Activated naive CD8-positive, alpha-beta T cell treated with anti-CD3 and anti-CD28 coated beads for 36 hours (primary cell): ENCODE measurements at places on chromosomes 1 and 21.

GRCh38 chr1:23650344-23650990 lies 41.1 kb upstream of the RPL11 start:
- no peak for DNase-seq

- DNase-seq = no peak
Measured at GRCh38 chr1:28258628-28259251, 578 bp upstream of the SESN2 start.

- no peak for DNase-seq
Measured at GRCh38 chr1:222821239-222821638, 6.4 kb downstream of the DISP1 start.

- no peak for DNase-seq
Measured at GRCh38 chr1:219247441-219247840, 73.8 kb downstream of the LYPLAL1 start.

DNA sequence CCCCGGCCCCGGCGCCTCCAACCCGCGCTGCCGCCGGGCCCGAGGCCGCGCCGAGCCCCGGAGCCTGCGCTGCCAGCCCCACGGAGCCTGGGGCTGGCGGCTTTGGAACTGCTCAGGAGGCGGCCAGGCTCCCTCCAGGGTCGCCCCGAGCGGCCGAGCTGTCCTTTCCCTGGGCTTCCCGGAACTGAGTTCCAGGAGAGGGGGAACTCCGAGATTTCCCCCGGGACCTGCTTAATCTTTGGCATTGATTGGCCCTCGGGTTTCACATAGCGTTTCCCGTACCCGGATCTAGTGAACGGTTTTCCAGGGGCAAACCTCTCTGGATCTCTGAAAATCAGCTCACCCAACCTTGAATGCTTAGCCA lies 504 bp downstream of the H6PD start:
- no peak for DNase-seq

DNA sequence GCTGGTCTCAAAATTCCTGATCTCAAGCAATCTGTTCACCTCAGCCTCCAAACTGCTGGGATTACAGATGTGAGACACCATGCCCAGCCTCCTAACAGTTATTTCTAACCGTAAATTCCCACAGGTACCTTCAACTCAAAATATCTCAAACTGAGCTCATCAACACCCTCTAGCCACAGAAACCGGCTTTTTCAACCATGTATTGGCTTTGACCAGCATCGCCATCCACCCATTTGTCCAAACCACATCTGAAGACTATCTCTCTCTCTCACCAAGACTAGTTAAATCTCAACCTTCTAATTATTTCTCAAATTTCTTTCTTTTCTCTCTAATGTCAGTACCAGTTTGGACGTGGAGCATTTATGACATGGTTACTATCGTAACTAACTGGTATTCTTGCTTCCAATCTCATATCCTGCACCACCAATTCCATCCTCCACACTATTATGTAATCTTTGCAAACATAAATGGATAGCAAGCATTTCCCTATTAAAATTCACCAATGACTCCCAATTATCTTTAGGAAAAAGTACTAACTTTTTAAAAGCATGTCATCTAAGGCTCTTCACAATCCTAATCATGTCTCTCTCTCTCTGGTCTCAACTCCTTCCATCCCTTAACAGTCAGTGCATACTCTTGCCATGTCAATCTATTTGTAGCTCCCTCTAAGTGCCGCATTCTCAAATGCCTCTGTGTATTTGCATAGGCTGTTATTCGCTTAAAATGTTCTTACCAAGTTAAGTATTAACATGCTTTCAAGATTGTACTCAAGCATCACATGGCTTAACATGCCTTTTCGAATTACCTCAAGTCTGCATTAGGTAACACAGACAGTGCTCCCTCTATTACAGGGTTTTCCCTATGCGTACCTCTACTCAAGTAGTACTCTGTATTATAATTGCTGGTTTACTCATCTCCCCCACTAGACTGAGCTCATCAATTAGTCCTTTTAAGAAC lies 18.1 kb downstream of the RSBN1 start:
- no peak for DNase-seq

- no peak for DNase-seq
Measured at GRCh38 chr1:216054600-216054999, 368.6 kb downstream of the USH2A start.

DNA sequence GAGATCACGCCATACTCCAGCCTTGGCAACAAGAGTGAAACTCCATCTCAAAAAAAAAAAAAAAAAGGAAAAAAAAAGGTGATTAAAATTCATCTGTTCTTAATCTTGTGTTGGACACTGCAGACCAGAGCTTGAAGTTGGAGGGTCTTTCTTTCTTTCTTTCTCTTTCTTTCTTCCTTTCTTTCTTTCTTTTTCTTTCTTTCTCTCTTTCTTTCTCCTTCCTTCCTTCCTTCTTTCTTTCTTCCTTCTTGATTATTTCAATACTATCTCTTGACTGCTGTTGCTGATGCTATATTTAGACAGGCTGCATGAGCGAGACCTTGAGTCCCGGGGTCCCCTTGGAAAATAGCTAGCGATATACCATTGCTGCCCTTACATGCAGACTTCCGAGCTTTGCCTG lies 107.4 kb upstream of the ADAR start:
- no peak for DNase-seq

GRCh38 chr21:25752416-25752815 lies 17.6 kb downstream of the GABPA start:
- DNase-seq = no peak

GRCh38 chr1:117093091-117093534 lies 28.4 kb downstream of the TRIM45 start:
- no peak for DNase-seq

- no peak for DNase-seq
Measured at GRCh38 chr1:11989669-11990068, 9.4 kb downstream of the MFN2 start.

DNA sequence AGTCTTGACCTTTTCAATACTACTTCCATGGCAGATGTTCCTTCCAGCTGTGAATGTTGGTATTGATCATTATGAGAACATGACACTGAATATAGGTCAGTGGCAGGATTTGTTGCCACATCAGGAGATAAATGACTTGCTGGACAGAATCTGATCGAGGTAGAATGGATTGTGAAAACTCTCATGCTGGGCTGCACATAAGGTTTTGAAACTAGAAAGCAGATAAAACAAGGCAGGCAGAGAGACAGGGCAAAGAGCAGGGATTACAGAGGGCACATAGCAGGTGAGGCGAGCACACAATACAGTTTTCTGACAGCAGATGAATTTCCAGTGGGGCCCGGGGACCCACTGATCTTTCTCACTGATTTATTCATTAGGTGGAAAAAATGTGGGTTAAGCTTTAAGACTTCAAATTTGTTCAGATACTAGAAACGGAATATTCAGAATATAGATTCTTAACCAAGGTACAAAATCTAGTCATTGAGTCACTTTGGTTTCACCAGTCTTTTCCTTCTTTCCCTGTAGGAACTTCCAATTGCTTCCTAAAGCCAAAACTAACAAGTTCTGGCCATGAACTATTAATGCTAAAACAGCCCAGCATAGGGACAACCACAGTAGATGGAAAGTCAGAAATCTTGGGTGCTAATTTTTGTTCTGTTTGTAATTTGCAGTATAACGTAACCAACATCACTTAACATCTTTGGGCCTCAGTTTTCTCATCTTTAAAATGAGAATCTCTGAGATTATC lies 296.0 kb upstream of the PTBP2 start:
- no peak for DNase-seq

DNA sequence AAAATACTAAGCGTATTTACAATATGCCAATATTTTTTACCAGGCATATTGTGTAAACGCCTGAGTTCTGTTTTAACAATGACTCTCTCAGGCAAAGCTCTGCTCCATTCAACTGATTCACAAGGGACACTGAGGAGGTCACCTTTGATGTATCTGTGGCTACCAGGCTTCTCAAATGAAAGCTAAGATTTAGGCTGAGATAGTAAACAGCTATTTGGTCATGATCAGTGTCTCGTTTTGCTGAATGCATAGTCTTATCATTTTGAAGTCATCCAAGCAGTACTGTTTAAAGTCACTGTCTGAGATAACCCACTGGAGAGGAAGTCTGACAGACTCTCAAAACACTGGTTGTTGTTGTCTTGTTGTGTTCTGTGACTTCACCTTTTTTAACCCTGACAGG lies 13.7 kb upstream of the PLPPR5 start:
- DNase-seq = no peak

- DNase-seq = no peak
Measured at GRCh38 chr1:202616355-202616915, 93.8 kb downstream of the SYT2 start.

GRCh38 chr1:179881642-179882252 lies 338 bp upstream of the TOR1AIP1 start:
- no peak for DNase-seq

GRCh38 chr1:200028586-200029034 lies 1.1 kb downstream of the NR5A2 start:
- no peak for DNase-seq

DNA sequence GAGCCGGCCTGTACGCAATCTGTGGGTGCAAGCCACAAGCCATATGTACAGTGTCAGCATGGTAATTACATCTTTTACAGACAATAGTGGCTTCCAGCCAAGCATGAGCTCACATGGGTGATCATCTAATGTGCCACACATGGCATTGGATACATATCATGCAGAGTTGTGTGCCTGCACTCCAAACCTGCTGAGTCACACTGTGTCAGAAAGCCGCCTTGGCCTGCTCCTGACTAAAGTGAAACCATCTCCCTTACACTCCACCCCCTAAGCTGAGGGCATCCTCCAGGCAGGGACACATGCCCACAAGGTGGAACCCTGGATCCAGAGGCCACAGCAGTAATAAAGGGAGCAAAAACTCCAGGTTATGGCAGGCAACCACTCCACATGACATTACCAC lies 72.5 kb downstream of the KCNT2 start:
- no peak for DNase-seq

- no peak for DNase-seq
Measured at GRCh38 chr1:95048317-95048716, 24.4 kb downstream of the ALG14 start.

DNA sequence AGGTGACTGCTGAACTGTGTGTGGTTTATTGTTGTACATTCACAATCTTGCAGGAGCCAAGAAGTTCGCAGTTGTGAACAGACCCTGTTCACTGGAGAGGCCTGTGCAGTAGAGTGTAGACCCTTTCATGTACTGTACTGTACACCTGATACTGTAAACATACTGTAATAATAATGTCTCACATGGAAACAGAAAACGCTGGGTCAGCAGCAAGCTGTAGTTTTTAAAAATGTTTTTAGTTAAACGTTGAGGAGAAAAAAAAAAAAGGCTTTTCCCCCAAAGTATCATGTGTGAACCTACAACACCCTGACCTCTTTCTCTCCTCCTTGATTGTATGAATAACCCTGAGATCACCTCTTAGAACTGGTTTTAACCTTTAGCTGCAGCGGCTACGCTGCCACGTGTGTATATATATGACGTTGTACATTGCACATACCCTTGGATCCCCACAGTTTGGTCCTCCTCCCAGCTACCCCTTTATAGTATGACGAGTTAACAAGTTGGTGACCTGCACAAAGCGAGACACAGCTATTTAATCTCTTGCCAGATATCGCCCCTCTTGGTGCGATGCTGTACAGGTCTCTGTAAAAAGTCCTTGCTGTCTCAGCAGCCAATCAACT lies 6.4 kb upstream of the PIGV start:
- DNase-seq = no peak

GRCh38 chr1:200438911-200439310 lies 29.1 kb upstream of the ZNF281 start:
- DNase-seq = no peak

DNA sequence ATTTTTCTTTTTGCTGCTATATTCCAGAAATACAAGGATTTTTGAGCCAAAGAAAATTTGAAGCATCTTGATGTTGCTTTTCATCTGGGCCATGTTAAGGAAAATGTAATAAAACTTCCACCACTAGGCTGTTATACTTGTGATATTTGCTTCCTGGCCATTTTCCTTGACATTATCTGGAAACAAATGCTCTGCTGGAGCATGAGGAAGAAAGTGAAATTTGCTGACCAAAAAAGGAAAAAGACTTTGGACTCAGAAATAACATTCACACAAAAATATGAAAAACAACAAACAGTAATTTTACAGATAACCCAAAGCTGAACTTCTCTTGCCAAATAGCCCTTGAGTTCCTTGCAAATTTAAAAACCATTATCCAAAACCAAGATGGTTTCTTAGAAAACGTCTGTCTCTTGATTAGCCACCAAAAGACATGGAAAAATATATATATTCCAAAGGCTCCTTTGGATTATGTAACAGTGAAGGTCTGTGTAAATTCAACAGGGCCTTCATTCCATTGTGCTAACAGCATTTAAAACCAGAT lies 344.5 kb downstream of the LMX1A start:
- DNase-seq = no peak

GRCh38 chr1:211579440-211580302 lies 710 bp upstream of the SLC30A1 start:
- no peak for DNase-seq

DNA sequence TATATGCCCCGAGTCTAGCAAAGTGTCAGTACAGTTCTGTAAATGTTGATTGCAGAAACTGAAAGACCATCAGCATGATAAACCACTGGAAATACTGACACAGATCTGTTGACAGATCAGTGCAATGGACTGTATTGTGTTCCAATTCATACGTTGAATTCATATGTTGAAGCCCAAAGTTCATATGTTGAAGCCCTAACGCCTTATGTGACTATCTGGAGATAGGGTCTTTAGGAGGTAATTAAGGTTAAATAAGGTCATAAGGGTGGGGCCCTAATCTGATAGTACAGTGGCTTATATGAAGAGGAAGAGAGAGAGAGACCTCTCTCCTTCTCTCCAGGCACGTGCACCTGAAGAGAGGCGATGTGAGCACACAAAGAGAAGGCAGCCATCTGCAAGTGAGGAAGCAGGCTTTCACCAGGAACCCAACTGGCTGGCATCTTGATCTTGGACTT lies 144.7 kb downstream of the MRPL39 start:
- DNase-seq = no peak

DNA sequence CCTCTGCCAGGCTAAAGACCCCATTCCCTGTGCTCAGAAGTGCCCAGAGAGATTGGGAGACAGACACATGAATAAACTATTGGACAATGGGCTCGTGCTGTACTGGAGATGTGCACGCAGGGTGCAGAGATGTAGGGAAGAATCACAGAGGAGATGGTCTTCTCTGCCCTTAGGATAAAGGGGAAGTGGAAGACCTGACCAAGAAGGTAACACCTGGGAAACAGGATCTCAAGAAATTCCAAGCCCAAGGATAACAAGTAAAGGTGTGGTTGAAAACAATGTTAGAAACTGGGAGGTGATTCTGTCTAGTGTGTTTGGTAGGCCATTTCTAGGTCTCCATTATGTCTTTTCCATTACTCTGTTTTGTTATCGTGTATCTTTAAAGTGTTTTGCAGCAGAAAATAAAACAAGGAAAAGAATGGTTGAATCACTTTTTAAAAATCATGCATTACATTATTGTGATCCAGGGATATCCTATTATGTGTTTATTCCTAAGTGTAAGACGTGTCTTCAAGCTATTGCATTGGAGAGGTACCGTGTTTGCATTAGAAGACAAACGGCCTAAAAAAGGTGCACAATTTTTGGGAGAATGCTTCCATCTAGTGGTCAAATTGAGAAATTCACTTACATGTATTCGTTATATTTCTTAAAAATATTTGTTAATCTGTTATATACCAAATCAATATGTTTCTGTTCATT lies 40.8 kb upstream of the KCTD3 start:
- DNase-seq = no peak
